ENCODE measurements at places on chromosomes 3 and 15. TPM values are rescaled to one million over a fixed set of nuclear protein-coding genes. Genes with fewer than 3 reads are reported as not detected.

GRCh38 chr3:126121632-126122031, 37.7 kb upstream of the SLC41A3 start:
- peaks cover 6% of the 10 kb centered on the region for H3K27me3 ChIP-seq
- H3K36me3 ChIP-seq: no peaks in the 10 kb centered on the region
- no peak overlapping the region for H3K4me3 ChIP-seq
- H3K4me1 ChIP-seq: no peaks in the 10 kb centered on the region
- DNase-seq: no peak

GRCh38 chr3:66441692-66442091, 59.1 kb downstream of the LRIG1 start:
- no peak for DNase-seq
- peaks cover 31% of the 10 kb centered on the region for H3K4me1 ChIP-seq
- H3K27me3 ChIP-seq: no peaks in the 10 kb centered on the region
- H3K36me3 ChIP-seq: no peaks in the 10 kb centered on the region
- H3K4me3 ChIP-seq: no peak overlapping the region

- peaks cover 5% of the 10 kb centered on the region for H3K4me1 ChIP-seq
- H3K27ac ChIP-seq: no peak overlapping the region
- peak overlapping the region; percentile 39 for H3K4me3 ChIP-seq
- peaks cover 24% of the 10 kb centered on the region for H3K27me3 ChIP-seq
These were observed 156.7 kb downstream of the KLF13 start for GRCh38 chr15:31483053-31483985.

DNA sequence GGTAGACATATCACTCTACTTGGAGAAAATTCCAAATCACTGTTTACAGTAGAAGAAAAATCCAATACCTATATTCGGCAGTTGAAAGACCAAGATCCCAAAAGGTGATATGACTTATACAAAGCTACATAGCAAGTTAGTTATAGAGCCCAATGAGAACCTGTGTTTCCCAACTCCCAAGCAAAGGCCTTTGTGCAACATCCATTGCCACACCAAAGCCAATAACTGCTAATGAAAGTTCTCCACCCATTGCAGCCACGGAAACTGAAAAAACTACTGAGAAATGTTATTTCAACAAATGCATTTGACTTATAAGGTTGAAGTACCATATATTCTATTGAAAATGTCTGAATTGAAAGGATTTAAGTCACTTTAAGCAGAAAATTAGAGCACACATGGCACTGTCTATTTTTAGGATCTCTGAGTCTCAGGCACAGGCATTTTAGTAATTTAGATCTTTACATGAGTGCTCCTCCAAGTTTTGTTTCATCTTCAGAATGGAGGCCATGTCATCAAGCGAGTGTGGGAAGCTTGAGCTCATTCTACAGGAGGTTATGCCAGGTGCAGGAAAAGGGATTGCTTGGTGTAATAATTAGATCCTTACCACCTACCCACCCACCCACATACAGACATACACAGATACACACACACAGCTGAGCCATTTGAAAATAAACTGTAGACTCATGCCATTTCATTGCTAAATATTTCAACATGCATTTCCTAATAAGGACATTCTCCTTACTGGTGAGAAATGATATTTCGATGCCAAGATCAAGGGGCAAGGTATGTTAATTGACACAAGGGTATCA, 19.7 kb upstream of the ANO10 start:
- H3K4me3 ChIP-seq: no peak overlapping the region
- no peaks in the 10 kb centered on the region for H3K27me3 ChIP-seq

DNA sequence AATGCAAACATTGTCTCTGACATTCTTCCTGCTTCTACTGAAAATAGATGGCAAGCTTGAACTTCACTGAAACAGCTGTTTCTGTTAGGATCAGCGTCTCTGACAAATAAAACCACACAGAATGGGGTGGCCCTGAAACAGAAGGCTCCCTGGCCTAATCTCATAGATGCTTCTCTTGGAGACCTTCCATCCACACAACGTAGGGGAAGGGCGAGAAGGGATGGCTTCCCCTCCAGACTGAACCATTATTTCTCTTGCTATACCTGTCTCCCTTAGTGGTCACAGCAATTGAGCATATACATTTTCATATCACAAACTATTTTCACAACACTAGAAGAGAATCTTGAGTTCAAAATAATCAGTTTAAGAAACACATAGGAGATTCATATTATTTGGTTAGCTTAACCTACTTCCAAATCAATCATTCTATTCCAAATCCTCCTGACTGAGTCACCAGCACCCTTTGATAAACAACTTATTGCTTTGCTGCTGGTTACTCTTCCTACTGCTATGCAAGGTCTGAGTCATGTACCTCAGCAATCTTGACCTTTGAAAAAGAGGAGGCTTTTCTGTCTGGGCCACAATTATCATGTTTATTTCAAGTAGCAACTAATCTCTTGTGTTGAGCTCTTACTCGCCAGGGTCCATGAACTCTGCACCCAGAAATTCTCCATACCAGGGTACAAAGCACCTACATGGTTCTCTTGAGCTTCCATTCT, 45.5 kb downstream of the CBLB start:
- no peak for DNase-seq
- H3K4me1 ChIP-seq: peaks cover 26% of the 10 kb centered on the region
- peak overlapping the region; percentile 8 for H3K27ac ChIP-seq
- peaks cover 4% of the 10 kb centered on the region for H3K36me3 ChIP-seq
- no peak overlapping the region for H3K4me3 ChIP-seq

- DNase-seq: no peak
- peaks cover 44% of the 10 kb centered on the region for H3K4me1 ChIP-seq
- H3K36me3 ChIP-seq: peaks cover 26% of the 10 kb centered on the region
- no peak overlapping the region for H3K27ac ChIP-seq
- no peak overlapping the region for H3K4me3 ChIP-seq
These were observed 94.3 kb downstream of the RPL39L start for GRCh38 chr3:187044867-187045552.

- no peaks in the 10 kb centered on the region for H3K27me3 ChIP-seq
- H3K4me3 ChIP-seq: no peak overlapping the region
- DNase-seq: no peak
- H3K4me1 ChIP-seq: no peaks in the 10 kb centered on the region
These were observed 495.0 kb downstream of the NLGN1 start for GRCh38 chr3:173892547-173892946.

GRCh38 chr3:9933561-9934234, at the start of gene CRELD1:
TSS of gene CRELD1 (plus strand) at chr3:9933834. CDS start at chr3:9934439, 605 bp downstream.
- peak; percentile 97 for DNase-seq
- H3K4me1 ChIP-seq: peaks cover 39% of the 10 kb centered on the region
- no peaks in the 10 kb centered on the region for H3K27me3 ChIP-seq
- peak within 1 kb of the TSS; percentile 95 for H3K4me3 ChIP-seq
- peak within 1 kb of the TSS; percentile 95 for H3K27ac ChIP-seq

DNA sequence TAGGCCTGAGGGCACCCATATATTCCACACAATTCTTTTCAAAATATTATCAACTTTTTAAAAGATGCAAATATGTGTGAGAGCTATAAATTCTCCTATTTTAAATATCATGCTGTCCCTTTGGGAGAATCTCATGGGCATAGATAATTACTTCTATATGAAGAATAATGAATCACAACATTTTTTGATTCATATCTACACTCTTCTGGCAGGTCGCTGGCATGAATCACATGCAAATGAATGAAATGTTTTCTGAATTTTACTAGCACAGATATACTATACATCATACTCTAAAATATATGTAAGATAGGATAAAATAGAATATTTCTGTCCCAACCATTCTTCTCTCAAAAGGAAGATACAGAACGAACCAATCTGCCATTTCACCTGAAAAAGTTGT, 277.7 kb upstream of the KCNH8 start:
- H3K4me3 ChIP-seq: no peak overlapping the region
- no peaks in the 10 kb centered on the region for H3K36me3 ChIP-seq
- no peaks in the 10 kb centered on the region for H3K4me1 ChIP-seq
- H3K27me3 ChIP-seq: no peaks in the 10 kb centered on the region
- H3K27ac ChIP-seq: no peak overlapping the region

DNA sequence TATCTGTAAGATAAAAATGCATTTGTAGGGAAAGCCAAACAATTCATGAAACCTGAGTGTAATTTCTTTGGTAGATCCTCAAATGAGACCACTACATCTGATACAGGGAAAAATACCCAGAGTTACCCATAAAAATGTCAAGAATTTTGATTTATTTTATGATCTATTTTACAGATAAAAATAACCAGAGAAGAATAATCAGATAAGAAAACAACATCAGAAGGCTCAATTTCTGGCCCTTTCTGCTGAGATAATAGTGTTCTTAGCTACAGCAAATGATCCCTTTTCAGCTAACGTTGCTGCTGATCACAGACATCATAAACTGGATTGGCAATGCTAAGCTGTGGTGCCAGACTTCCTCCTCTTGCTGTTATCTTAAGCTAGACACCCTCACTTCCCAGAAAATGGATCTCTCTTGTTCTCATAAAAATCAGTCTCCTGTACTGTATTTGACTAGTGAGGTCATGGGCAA, 21.3 kb upstream of the TMEM108 start:
- H3K4me1 ChIP-seq: no peaks in the 10 kb centered on the region
- H3K27ac ChIP-seq: no peak overlapping the region
- DNase-seq: no peak
- H3K27me3 ChIP-seq: no peaks in the 10 kb centered on the region

DNA sequence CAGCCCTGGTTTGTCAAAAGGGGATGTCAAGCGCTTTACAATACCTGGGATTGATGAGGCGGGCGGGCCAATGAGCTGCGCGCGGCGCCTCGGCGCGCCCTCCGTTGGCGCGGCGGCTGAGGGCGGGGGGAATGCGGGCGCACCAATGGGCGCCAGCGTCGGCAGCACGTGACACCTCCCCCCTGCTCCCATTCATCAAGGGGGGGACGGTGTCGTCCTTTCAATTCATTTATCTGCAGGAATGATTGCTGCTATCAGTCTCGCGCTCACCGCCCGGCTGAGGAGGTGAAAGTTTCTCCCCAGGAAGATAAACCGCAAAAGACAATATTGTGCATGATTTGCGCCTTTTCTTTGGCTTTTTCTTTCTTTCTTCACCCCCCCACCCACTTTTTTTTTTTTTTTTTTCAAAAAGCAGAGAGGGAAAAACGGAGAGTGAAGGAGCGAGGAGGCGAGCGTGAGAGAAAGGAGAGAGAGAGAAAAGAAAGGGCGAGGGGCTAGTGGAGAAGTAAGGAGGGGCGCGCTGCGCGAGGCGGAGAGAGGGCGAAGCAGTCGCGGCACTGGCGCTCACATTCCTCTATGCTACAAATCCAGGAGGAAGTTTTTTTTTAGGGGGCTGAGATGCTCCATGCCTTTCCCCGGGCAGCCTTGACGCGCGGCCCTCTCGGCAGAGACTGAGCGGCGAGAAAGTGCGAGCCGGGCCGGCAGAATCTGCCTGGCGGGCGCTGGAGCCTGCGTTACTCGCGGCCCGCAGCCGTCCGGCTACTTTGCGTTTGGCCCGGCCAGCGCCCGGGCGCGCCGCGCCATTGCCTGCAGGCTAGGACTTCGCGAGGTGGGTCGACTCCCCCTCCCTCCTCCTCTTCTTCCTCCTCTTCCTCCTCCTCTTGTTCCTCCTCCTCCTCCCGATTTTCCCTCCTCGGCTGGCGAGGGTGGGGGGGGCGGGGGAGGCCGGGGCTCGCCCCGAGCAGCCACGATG, at the start of gene ZIC1:
Gene ZIC1, plus strand, starts transcription at position 223 of the 973 bp plus-strand sequence. Its CDS starts 748 bp downstream, at position 971.
- no peak for DNase-seq
- no peaks in the 10 kb centered on the region for H3K36me3 ChIP-seq
- peaks cover 33% of the 10 kb centered on the region for H3K4me1 ChIP-seq
- peaks cover 99% of the 10 kb centered on the region for H3K27me3 ChIP-seq
- no peak within 1 kb of the TSS for H3K27ac ChIP-seq

GRCh38 chr15:60373327-60373726, 24.5 kb downstream of the ANXA2 start:
- H3K36me3 ChIP-seq: peaks cover 89% of the 10 kb centered on the region
- no peak for DNase-seq
- H3K27ac ChIP-seq: peak overlapping the region; percentile 64
- H3K27me3 ChIP-seq: no peaks in the 10 kb centered on the region
- H3K4me3 ChIP-seq: no peak overlapping the region

GRCh38 chr3:100169201-100169920, 55.1 kb upstream of the FILIP1L start:
- H3K27me3 ChIP-seq: no peaks in the 10 kb centered on the region
- no peak overlapping the region for H3K4me3 ChIP-seq
- no peaks in the 10 kb centered on the region for H3K36me3 ChIP-seq
- no peaks in the 10 kb centered on the region for H3K4me1 ChIP-seq

The CHRM5 gene
- total RNA-seq: not detected

The PATL2 gene
- total RNA-seq: 4.5 TPM

The HCLS1 gene
- total RNA-seq: 93.6 TPM

The SLC30A4 gene
- total RNA-seq: 4.8 TPM

The BTD gene
- 24.2 TPM for total RNA-seq

The IRAK2 gene
- 3.9 TPM for total RNA-seq

All from lower lobe of right lung (tissue), 2 donors.